ENCODE measurements at places on chromosomes 2 and 18. TPM values are rescaled to one million over a fixed set of nuclear protein-coding genes. Genes with fewer than 3 reads are reported as not detected.

The SLC5A7 gene
- not detected for polyA plus RNA-seq

The RAB6C gene
- not detected for polyA plus RNA-seq

The GALNT14 gene
- not detected for polyA plus RNA-seq

The TRABD2A gene
- 67.1 TPM for polyA plus RNA-seq

The C2orf15 gene
- polyA plus RNA-seq = 4.9 TPM

The SULT1C2 gene
- not detected for polyA plus RNA-seq

The GNAL gene
- 0.20 TPM for polyA plus RNA-seq

The PTPRM gene
- 6.7 TPM for polyA plus RNA-seq

The SPR gene
- polyA plus RNA-seq = not detected

The ST6GAL2 gene
- polyA plus RNA-seq = not detected

The ASAP2 gene
- not detected for polyA plus RNA-seq

The C2orf81 gene
- polyA plus RNA-seq = 1.6 TPM

The FBLN7 gene
- 41.2 TPM for polyA plus RNA-seq

The OSBPL6 gene
- polyA plus RNA-seq = 0.44 TPM

The IRS1 gene
- polyA plus RNA-seq = 0.03 TPM

The HOXD10 gene
- polyA plus RNA-seq = not detected

The CCBE1 gene
- polyA plus RNA-seq = not detected

The MATN3 gene
- polyA plus RNA-seq = not detected

The PKP4 gene
- 3.2 TPM for polyA plus RNA-seq

The AQP4 gene
- polyA plus RNA-seq = not detected

The MLPH gene
- polyA plus RNA-seq = not detected

The PROKR1 gene
- not detected for polyA plus RNA-seq

The APCDD1 gene
- not detected for polyA plus RNA-seq

The LOXL3 gene
- polyA plus RNA-seq = not detected

The PJVK gene
- polyA plus RNA-seq = 0.23 TPM

The TUBA4B gene
- not detected for polyA plus RNA-seq

The SNTG2 gene
- polyA plus RNA-seq = not detected

The GBX2 gene
- not detected for polyA plus RNA-seq

The CRYGD gene
- not detected for polyA plus RNA-seq

The COL3A1 gene
- not detected for polyA plus RNA-seq

The CSRNP3 gene
- not detected for polyA plus RNA-seq

The WDR33 gene
- 19.4 TPM for polyA plus RNA-seq

The LAMA1 gene
- polyA plus RNA-seq = not detected

The XRCC5 gene
- polyA plus RNA-seq = 305 TPM

The EPB41L3 gene
- polyA plus RNA-seq = 0.89 TPM

The KHK gene
- polyA plus RNA-seq = 6.3 TPM

The KDSR gene
- 134 TPM for polyA plus RNA-seq

The WNT6 gene
- polyA plus RNA-seq = not detected

The HSBP1L1 gene
- polyA plus RNA-seq = 18.2 TPM

The SCN1A gene
- not detected for polyA plus RNA-seq

The ITGB6 gene
- polyA plus RNA-seq = not detected

The EFHD1 gene
- 3.6 TPM for polyA plus RNA-seq

The CNTNAP5 gene
- not detected for polyA plus RNA-seq

The FOXD4L1 gene
- not detected for polyA plus RNA-seq

The MAB21L4 gene
- not detected for polyA plus RNA-seq

The NDUFB3 gene
- 298 TPM for polyA plus RNA-seq

All from CD4-positive, alpha-beta memory T cell (primary cell).